ENCODE measurements at places on chromosomes 4 and X.

GRCh38 chrX:133444952-133445831 lies 29.9 kb upstream of the GPC4 start:
- no peak for DNase-seq

DNA sequence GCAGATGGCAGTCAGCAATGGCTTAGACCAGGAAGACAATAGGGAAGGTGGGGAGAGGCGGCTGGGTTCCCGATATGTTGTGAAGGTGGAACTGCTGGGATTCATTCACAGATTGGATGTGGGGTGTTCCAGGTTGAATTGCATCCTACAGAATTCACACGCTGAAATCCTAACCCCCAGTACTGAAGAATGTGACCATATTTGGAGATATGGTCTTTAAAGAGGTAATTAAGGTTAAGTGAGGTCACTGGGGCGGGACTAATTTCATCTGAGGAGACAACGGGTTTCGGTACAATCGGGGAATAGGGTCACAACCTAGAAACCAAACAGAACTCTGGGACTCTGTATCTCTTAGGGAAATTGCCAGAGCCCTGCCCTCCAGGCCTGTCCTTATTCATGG lies 5.3 kb upstream of the CHRNA9 start:
- DNase-seq, result no peak

DNA sequence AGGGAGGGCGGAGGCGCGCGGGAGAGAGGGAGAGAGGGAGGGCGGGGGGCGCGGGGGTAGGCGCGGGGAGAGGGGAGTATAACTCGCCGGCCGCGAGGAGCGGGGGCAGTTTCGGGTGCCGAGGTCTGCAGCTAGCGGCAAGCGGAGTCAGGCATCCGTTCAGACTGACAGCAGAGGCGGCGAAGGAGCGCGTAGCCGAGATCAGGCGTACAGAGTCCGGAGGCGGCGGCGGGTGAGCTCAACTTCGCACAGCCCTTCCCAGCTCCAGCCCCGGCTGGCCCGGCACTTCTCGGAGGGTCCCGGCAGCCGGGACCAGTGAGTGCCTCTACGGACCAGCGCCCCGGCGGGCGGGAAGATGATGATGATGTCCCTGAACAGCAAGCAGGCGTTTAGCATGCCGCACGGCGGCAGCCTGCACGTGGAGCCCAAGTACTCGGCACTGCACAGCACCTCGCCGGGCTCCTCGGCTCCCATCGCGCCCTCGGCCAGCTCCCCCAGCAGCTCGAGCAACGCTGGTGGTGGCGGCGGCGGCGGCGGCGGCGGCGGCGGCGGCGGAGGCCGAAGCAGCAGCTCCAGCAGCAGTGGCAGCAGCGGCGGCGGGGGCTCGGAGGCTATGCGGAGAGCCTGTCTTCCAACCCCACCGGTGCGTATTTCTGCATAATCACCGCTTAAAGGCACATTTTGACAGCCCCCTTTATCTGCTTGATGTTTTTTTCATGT lies at the start of gene POU4F2:
POU4F2 (plus strand) TSS at position 108 of the 720 bp plus-strand sequence; CDS start at position 356, 248 bp downstream.
- peak; percentile 57 for DNase-seq

DNA sequence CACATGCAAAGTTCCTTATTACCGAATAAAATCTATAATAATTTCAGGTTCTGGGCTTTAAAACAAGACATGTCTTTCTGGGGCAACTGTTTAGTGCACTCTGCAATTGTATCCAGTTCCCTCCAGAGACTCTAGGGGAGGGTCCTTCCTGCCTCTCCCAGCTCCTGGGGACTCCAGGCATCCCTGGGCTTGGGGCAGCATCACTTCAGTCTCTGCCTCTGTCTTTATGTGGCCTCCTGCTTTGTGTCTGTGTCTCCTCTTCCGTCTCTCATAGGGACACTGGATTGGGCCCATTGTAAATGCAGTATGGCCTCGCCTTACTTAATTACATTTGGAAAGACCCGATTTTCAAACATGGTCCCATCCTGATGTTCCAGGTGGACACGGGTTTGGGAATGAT lies 10.9 kb upstream of the ASMTL start:
- no peak for DNase-seq

DNA sequence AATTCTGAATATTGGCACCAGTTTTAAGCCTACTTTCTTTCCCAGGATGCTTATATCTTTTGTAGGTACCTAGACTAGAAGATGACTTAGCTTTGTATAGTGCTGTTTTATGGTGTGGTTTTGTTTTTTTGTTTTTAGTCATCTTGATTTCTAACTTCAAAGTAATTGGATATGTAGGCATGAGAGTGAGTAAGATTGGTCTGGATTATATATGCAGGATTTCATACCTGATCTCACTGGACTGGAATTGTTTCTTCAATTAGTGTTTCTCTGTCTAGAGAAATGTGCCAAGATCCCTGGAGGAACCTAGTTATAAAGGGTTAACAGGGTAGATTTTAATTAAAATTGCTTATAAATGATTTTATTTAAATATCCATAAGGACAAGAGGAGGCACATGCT lies 23.1 kb downstream of the NAP1L5 start:
- DNase-seq, result no peak

GRCh38 chrX:39152106-39152649 lies 350.9 kb downstream of the MID1IP1 start:
- no peak for DNase-seq

GRCh38 chrX:20265221-20265725 lies 1.4 kb downstream of the RPS6KA3 start:
- peak; percentile 22 for DNase-seq

GRCh38 chr4:117874216-117874615 lies 160.1 kb upstream of the NDST3 start:
- no peak for DNase-seq

DNA sequence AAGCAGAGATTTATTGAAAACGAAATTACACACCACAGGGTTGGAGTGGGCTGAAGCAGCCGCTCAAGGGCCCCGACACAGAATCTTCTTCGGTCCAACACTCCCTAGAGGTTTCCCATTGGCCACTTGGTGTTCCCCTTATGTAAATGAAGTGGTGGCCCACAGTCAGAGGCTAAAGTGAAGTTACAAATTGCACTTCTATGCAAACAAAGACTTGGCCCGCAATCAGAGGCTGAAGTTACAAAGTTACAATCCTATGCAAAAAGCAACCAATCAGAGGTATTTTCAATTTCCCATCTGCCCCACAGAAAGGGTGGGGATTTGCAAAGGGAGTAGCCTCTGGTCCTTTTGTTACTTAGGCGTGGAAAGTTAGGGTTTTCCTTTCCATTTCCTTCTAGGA lies 35.7 kb upstream of the SLC25A43 start:
- no peak for DNase-seq

GRCh38 chrX:13661735-13662288 lies 8.9 kb downstream of the TCEANC start:
- no peak for DNase-seq

DNA sequence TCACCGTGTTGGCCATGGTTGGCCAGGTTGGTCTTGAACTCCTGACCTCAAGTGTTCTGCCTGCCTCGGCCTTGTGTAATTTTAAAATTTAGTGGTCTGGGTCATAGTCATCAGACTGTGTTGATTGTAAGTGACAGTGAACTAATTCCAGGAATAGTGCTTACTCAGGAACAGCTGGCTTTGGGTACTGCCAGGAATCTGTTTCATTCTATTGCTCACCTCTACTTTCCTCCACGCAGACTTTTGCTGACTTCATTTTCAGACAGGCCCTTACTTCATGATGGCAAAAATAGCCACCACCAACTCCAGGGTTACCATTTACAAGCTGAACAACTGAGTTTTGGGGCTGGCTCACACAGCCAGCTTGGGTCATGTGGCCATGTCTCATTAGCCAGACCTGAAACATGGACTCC lies 54.6 kb downstream of the FNIP2 start:
- DNase-seq, result no peak

GRCh38 chr4:99126376-99126775 lies 17.7 kb downstream of the ADH4 start:
- no peak for DNase-seq

DNA sequence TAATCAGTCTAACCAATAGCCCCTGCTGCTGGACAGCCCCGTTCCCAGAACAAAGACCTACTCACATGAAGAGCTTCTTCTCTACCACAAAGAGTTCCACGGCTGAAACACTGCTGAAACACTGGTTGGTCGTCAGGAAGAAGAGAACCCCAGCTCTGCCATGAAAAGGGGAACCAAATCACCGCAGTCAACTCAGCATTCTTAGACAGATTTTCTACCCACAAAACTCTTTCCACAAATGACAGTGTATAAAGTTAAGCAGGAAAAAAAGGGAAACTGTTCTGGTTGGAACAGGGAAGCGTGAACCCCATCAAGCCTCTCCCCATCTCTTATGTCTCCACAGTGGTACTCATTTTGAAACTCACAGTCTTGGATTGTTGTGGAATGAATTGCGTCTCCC lies 57.3 kb downstream of the ABCG2 start:
- DNase-seq, result no peak

DNA sequence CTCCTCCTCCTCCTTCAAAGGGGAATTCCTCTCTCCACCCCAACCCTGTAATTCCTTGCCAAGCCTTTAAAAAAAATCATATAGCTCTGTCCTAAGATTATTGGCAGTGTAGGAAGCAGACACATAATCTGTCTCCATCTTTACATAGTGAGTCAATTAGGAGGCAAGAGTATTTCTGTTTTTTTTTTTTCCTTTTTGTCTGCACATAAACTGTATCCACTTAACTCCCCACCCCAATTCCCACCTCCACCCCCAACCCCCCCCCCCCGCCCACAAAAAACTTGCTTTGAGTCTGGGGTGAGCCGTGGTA lies 182.5 kb downstream of the RASL11B start:
- no peak for DNase-seq

DNA sequence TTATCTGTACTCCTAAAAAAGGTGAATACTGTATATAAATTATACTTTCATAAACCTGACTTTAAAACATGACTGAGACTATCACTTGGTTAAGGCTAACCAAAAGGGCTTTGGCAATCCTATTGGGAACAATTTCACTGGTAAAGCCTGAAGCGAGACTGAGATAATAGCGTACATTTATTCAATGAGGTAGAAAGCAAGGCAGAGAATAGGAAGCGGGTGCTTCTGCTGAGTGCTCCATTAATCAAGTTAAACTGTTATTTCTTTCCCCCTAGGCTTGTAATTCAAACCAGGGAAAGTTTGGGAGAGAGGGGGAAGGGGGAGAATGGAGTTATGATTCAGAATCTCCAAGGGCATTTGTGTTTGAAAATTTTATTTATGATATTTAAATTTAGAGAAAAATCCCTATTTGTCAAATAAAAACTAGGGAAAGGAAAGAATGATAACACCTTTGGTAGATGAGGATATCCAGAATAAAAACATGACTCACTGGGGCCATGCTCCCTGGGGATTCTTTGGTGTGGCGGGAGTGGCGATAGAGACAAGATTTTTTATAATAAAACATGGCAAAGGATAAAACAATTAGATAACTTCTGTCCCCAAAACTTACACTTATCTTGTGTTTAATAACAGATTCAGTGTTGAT lies 34.6 kb upstream of the SORBS2 start:
- DNase-seq, result no peak

- no peak for DNase-seq
Observed at GRCh38 chr4:6454112-6454910, 18.1 kb downstream of the PPP2R2C start.

DNA sequence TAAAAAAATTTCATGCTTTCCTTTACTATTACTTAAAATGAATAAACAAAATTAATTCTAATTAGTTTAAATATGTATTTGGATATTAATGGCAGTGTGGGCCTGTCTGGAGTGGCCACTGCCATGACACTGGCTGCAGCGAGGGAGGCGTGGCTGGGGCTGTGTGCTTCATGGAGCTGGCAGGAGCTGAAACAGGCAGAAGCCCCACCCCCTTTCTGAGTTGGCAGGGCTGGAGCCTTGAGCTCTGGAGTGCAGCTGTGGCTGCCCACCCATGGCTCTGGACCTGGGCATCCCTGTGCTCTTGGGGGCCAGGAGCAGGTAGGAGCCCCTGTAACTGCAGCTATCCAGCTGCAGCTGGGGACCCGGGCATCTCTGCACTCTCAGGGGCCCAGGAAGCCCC lies 8.2 kb upstream of the HSD17B11 start:
- no peak for DNase-seq

DNA sequence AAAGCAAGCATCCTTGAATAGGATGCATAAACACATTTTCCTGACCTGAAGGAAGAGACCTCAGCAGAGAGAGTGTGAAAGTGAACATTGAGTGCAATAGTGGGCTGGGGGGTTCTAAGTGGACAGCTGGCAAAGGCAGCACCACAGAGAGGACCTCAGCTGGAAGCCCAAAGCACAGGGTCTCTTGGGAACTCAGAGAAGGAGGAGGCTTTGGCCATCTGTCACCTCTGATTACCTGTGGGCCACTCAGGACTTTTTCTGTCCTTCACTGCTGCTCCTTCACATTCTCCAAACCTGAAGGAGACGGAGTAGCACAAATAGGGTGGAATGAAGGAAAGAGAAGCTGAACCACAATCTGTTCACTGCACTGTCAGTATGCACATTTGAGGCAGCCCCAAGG lies 37.9 kb upstream of the FAT4 start:
- no peak for DNase-seq

DNA sequence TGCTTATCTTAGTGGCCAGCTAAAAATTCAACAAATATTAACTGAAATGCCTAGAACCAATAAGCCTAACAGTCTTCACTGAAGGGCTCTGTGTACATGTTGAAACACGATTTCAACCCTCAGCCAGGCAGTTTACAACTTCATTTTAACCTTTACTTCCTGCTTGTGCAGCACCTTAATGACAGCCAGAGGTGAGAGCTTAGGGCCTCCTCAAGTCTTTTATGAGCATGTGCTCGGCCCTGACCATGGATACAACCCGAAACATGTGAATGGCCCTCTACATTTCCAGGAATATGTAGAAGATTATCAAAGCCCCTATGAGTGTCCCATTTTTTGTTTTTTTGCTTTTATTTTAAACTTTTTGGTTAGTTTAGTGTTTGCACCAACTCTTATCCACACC lies 88.3 kb downstream of the MSN start:
- DNase-seq, result no peak

DNA sequence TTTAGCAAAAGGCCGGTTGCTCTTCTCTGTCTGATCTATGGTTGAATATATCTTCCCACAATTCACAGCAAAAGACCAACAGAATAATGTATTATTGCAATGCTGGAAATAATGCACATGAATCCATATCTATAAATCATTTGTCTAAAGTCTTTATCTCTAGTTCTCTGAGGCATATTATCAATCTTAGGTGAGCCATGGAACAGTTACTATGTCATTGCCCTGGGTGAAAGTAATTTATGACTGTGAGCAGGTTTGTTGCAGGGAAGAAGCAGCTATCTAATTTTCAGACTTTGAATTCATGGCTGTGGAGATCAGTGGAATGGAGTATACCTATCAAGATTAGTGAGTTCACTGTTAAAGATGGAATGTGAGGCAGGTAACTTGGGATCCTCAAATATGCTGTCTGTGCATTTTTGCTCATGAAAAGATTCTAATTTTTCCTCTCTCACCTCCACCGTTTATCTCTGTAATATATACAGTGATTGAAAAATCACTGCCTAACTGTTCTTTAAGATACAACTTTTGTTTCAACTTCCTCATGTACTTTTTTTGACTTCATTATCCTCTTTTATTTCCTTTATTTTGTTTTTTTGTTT lies 256.8 kb upstream of the ARSJ start:
- DNase-seq, result no peak

- no peak for DNase-seq
Observed at GRCh38 chr4:88573276-88573980, 18.9 kb upstream of the HERC3 start.
